Ecto neural progenitor cell (in vitro differentiated cells): ENCODE measurements at places on chromosomes 3 and 15.
A peak's percentile ranks its signal among the peaks of the same experiment; 100 is the strongest.

- no peak for DNase-seq
Observed at GRCh38 chr15:77546050-77546501, 86.6 kb downstream of the LINGO1 start.

DNA sequence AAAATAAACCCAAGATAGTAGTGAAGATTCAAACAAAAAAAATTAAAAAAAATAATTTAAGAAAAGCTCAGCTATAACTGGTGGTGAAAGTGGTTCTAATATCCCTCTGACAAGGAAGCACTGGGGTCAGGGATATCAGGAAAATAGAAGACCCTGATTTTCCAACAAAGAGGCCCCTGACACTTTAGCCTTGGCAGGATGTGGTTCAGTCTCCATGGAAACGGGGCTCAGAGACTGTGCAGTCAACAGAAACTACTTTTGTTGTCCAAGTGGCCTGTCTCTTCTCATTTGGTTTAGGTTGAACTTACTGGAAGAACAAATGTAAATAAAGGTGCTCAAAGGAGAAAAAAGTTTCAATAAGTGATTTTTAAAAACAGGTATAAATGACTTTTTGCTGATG lies 27.2 kb downstream of the INTS14 start:
- DNase-seq = no peak

DNA sequence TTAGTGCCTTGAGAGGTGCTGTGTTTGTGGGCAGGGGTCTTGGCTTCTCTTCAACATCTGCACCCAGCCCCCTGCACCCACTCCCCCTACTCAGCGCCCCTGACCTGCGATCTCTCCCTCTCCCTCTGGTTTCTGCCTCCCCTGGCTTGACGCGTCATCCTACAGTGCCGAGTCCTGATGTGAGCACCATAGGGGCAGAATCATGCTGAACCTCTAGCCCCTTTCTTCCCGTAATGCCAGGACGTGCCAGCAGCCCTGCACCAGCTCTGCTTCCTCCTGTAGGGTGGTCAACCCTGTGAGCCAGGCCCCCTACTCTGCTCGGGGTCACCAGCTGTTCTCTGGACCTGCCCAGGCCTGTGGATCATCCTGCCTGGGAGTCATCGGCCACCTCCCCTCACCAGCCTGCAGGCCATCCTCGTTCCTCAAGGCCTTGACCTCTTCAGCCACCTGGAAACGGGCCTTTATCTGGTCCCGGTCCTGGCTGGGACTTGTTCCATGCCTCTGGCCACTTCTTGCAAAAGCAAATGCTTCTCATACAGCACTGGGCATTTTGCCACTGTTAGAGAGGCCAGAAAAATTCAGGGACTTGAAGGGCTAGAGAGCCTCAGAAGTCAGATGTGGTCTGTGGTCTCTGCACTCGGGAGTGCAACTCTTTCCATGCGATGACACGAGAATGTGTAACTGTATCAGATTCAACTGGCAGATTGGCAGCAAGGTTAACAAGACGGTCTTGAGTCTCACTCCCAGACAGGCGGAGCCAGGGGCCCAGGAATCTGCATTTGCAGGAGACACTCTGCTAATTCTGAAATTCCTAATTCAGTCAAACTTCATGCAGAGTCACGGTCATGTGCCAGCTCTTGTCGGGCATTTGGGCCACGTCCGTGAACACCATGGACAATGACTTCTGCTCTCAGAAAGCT lies 16.7 kb upstream of the KLF15 start:
- DNase-seq = no peak

GRCh38 chr3:50563867-50564266 lies 3.7 kb downstream of the C3orf18 start:
- DNase-seq = no peak

- DNase-seq = no peak
Observed at GRCh38 chr3:40350529-40350928, 36.5 kb upstream of the ENTPD3 start.

GRCh38 chr3:72396899-72397298 lies 451.3 kb downstream of the SHQ1 start:
- DNase-seq = no peak

- no peak for DNase-seq
Observed at GRCh38 chr15:44501768-44502366, 35.1 kb upstream of the EIF3J start.

DNA sequence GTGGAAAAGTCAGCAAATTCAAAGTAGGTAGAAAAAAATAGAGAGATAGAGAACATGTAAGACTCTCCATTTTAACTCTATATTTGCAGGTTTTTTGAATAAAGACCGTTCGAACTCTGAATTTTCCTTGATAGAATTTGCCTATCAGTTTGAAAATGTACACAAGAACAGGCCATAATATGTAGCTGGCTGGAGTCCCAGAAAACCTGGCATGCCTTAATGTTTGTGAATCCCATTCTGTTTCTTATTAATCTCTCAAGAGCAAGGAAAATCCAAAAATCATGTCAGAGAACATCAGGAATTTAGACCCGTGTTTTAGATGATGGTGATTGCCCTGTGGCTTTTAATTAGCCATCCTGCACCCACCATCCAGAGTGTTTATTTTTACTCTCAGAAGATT lies 7.2 kb upstream of the CFAP161 start:
- no peak for DNase-seq

DNA sequence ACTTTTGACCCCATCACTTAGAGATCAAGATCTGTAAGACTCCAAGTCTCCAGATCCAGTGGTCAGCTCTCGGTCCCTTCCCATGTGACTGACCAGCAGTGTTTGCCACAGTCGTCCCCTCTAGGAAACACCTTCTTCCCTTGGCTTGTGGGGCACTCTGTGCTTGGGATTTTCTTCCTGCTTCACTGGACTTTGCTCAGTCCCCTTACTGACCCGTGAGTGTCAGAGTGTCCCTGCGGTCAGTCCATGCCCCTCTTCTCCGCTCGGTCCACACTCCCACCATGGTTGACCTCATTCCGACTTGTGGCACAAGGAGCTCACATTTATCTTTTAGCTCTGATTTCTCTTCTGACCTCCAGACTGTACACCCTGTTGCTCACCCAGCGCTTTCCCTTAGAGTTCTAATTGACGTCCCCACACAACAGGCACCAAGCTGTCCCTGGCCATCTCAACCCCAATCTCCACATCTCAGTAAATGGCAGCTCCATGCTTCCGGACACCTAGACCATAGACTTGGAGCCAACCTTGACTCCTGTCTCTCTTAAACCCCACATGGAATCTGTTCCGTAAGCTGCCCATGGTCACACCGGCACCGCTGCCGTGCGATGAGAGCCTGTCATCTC lies 67.9 kb downstream of the APBA2 start:
- DNase-seq = peak; percentile 19

- no peak for DNase-seq
Observed at GRCh38 chr3:36597422-36597821, 166.9 kb downstream of the DCLK3 start.
